Ovary (tissue), 10 donors: ENCODE measurements at places on chromosomes 7 and 10. TPM values are rescaled to one million over a fixed set of nuclear protein-coding genes. Genes with fewer than 3 reads are reported as not detected.

DNA sequence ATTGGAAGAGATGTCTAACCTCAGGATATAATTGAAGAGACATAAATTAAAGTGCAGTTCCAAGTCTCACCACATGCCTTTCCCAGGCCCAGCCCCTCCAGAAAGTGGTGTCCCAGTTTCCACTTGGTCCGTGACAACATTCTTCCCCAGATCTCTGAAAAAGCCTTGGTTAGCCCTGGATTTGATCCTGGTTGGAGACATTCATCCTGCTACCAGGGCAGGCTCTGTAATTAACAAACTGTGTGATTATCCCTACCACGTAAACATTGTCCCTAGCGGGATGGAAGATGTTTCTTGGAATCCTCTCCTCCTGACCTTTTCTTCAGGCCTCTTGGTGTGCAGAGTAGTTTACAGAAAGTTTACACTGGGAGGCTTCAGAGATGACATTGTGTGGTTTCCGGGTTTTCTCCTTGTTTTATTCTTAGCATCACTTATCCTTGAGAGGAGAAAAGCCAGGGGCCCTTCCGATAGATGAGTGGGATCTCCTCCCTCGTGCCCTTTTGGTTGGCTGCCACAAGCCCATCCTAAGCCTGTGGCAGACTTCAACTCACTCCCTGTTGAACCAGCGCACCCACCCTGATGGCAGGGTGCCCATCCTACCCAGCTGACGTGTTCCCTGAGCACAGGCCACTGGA, 83.8 kb downstream of the COL13A1 start:
- peaks cover 3% of the 10 kb centered on the region for H3K4me1 ChIP-seq
- H3K36me3 ChIP-seq = no peaks in the 10 kb centered on the region

- H3K4me1 ChIP-seq = no peaks in the 10 kb centered on the region
- H3K36me3 ChIP-seq = no peaks in the 10 kb centered on the region
- no peak overlapping the region for H3K27ac ChIP-seq
- H3K27me3 ChIP-seq = no peaks in the 10 kb centered on the region
- no peak for DNase-seq
Observed at GRCh38 chr10:123043409-123043925, 34.7 kb downstream of the ACADSB start.

Gene RSPH10B2
- total RNA-seq = not detected

Gene LIPN
- total RNA-seq = not detected
